PC-9 (cell line): ENCODE measurements at places on chromosomes 4 and X. TPM values are rescaled to one million over a fixed set of nuclear protein-coding genes. Genes with fewer than 3 reads are reported as not detected.
A peak's percentile ranks its signal among the peaks of the same experiment; 100 is the strongest.

DNA sequence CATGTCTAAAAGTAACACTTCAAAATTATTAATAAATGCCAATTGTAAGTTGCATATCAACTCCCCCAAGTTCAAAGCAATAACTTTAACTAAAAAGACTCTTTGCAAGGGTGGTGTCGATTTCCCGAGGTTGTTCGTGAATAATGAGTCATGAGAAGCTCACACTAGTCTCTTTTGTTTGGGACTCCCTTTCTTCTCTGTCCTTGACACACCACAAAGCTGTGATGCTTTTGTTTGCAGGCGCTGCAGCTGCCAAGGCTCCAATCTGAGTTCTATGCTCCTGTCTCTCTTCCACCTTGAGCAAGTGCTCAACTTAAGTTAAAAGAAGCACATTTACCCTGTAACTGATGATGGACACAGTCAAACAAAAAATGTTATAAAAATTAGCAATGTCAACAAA, 65.9 kb downstream of the FAT1 start:
- H3K27ac ChIP-seq: no peak overlapping the region
- no peak for DNase-seq
- no peaks in the 10 kb centered on the region for H3K4me1 ChIP-seq
- H3K36me3 ChIP-seq: no peaks in the 10 kb centered on the region

GRCh38 chrX:107485013-107485412, 35.6 kb downstream of the FRMPD3 start:
- no peaks in the 10 kb centered on the region for H3K27me3 ChIP-seq
- H3K4me1 ChIP-seq: no peaks in the 10 kb centered on the region
- H3K4me3 ChIP-seq: no peak overlapping the region
- no peak overlapping the region for H3K27ac ChIP-seq

- H3K4me1 ChIP-seq: no peaks in the 10 kb centered on the region
- no peak overlapping the region for H3K4me3 ChIP-seq
- H3K27ac ChIP-seq: no peak overlapping the region
These were observed 4.1 kb upstream of the ARSF start for GRCh38 chrX:3037218-3037617.

DNA sequence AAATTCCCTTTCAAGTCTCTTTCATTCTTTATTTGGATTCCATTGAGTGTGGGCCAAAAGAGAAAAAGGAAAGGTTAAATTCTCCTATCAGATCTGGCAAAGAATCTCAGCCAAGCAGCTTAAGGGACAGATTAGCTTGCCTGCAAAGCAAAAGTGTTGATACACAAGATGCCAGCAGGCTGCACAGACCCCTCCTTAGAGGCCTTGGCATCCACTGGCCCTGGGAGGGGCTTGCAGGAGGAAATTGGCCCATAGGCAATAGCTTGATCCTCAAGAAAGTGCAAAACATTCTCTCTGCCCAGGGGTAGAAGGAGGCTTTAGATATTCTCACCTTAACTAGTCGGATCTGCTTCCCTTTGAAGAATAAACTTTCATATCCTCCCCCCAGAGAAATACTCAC, 300.4 kb upstream of the CPEB2 start:
- H3K27ac ChIP-seq: no peak overlapping the region
- H3K27me3 ChIP-seq: no peaks in the 10 kb centered on the region
- no peak overlapping the region for H3K4me3 ChIP-seq
- H3K36me3 ChIP-seq: no peaks in the 10 kb centered on the region
- no peaks in the 10 kb centered on the region for H3K4me1 ChIP-seq

DNA sequence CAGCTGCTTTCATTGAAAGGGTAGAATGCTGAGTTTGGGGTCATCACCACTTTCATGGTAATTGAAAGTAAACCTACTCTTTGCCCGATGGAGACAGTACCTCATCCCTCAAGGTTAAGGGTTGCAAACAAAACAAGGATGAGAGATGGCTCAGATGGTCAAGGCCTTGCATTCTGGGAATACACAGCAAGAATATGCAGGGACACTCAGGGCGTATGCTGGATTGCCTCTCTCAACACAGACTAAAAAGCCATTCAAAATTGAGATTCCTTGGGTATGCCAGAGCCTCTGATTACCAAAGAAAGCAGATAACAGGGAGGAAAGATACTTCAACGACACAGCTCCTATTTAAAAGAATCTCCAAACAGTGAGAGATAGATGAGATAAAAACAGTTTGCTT, 310.4 kb downstream of the ARAP2 start:
- H3K27ac ChIP-seq: no peak overlapping the region
- no peaks in the 10 kb centered on the region for H3K27me3 ChIP-seq
- no peaks in the 10 kb centered on the region for H3K36me3 ChIP-seq

DNA sequence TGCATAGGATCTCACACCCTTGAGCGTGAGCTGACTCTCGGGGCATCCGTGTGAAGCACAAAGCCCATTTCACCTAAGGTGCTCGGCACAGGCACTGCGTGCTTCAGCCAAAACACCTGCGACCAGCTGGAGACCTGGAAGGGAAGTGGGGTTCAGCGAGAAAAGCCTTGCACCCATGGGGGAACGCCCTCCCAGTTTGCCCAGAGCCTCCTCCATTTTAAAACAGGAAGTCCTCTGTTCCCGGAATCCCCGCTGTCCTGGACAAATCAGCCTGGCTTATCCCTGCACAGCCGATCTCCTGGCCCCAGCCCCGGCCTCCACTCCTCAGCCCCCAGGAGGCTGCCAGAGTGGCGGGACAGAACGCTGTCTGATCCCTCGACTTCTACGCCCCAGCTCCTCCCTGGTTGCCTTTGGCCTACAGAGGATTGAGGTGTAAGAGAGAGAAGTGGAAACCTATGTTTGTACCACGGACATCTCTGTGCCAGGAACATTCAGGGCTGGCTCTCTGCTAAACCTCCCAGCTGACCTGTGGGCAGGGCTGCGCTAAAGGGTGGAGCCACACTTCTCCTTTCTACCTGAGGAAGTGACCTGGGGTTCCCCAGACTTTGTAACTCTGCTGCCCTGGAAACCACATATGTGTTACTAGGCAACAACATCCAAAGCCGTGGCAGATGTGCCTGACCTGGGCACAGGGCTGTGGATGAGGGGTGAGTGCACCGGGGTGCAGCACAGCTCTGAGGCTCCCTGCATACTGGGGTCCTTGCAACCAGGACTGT, 3.8 kb upstream of the C4orf50 start:
- no peak overlapping the region for H3K4me3 ChIP-seq
- H3K36me3 ChIP-seq: no peaks in the 10 kb centered on the region
- peaks cover 75% of the 10 kb centered on the region for H3K27me3 ChIP-seq
- no peak for DNase-seq

DNA sequence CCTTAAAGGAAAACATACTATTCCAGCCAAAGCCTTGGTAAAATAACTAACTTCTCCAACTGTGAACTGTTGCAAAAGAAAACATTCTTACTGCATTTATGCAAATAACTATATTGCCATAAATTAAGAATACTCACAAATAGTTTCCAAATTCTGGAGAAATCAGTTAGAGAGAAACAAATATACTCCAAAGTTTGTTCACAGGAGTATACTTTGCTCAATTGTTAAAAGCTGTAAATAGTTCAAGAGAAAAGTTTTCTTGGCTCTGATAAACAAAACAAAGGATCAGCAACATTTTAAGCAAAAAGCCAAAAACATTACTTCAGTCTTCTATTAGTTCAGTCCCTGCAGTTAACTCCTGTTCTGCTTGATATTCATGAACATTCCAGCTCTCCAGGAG, 83.0 kb downstream of the EIF4E start:
- H3K4me3 ChIP-seq: no peak overlapping the region
- no peaks in the 10 kb centered on the region for H3K36me3 ChIP-seq
- no peaks in the 10 kb centered on the region for H3K4me1 ChIP-seq
- DNase-seq: no peak
- no peak overlapping the region for H3K27ac ChIP-seq

- no peaks in the 10 kb centered on the region for H3K36me3 ChIP-seq
- H3K4me3 ChIP-seq: no peak overlapping the region
- peak; percentile 6 for DNase-seq
- no peaks in the 10 kb centered on the region; the same call in 1 of the 2 replicates for H3K4me1 ChIP-seq
These were observed 103.5 kb upstream of the BOD1L1 start for GRCh38 chr4:13731019-13731418.

DNA sequence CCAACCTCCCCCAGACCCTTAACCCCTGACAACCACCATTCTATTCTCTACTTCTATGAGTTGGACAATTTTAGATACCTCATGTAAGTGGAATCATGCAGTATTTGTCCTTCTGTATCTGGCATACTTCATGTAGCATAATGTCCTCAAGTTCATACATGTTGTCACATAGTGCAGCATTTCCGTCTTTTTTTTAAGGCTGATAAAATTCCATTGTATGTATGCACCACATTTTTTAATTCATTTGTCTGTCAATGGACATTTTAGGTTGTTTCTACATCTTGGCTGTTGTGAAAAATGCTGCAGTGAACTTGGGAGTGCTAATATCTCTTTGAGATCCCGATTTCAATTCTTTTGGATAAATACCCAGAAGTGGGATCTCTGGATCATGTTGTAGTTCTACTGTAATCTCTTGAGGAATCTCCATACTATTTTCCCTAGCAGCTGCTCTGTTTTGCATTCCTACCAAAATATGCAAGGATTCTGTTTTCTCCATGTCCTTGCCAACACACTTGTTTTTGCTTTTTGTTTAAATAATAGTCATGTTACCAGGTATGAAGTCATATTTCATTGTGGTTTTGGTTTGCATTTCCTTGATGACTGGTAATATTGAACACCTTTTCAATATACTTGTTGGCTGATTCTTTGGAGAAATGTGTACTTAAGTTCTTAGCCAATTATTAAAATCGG, 48.8 kb upstream of the ADAD1 start:
- H3K4me3 ChIP-seq: no peak overlapping the region
- H3K27ac ChIP-seq: no peak overlapping the region
- H3K36me3 ChIP-seq: peaks cover 15% of the 10 kb centered on the region

GRCh38 chr4:173934933-173935620, 348.4 kb downstream of the FBXO8 start:
- no peaks in the 10 kb centered on the region for H3K27me3 ChIP-seq
- DNase-seq: no peak
- H3K36me3 ChIP-seq: no peaks in the 10 kb centered on the region
- H3K27ac ChIP-seq: no peak overlapping the region
- no peaks in the 10 kb centered on the region for H3K4me1 ChIP-seq
- no peak overlapping the region for H3K4me3 ChIP-seq

Gene GLRA3
- total RNA-seq: 0.39 TPM in 1 of 2 replicates, not detected in the other

Gene AMBN
- not detected in 2 replicates for total RNA-seq
